ENCODE measurements at places on chromosomes 3 and 15. TPM values are rescaled to one million over a fixed set of nuclear protein-coding genes. Genes with fewer than 3 reads are reported as not detected.

DNA sequence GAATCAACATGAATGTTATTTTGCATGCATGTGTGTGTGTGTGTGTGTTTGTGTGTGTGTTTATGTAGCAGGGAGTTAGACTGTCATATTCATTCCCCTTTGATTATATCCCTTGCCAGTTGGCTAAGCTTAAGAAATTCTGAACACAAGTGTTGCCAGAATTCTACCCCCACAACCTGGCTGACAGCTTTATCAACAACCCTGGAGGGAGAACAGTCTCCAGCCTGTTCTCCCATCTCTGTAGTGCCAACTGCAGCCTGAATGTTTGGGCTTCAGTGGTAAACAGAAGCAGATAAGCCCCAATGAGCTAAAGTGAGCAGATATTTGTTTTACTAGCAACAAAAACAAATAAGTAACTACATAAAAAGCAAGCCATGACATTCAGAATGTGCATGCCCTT lies 162.6 kb upstream of the ABI3BP start:
- no peaks in the 10 kb centered on the region for H3K27me3 ChIP-seq
- DNase-seq = no peak
- no peak overlapping the region for H3K4me3 ChIP-seq
- H3K27ac ChIP-seq = no peak overlapping the region
- H3K36me3 ChIP-seq = no peaks in the 10 kb centered on the region

- H3K36me3 ChIP-seq = peaks cover 16% of the 10 kb centered on the region
- H3K27ac ChIP-seq = no peak overlapping the region
- H3K4me3 ChIP-seq = no peak overlapping the region
- no peaks in the 10 kb centered on the region for H3K4me1 ChIP-seq
These were observed 38.8 kb downstream of the ETV5 start for GRCh38 chr3:186070133-186070532.

GRCh38 chr15:42138411-42138810 lies 18.0 kb downstream of the PLA2G4F start:
- H3K4me1 ChIP-seq = no peaks in the 10 kb centered on the region
- DNase-seq = no peak
- no peaks in the 10 kb centered on the region for H3K27me3 ChIP-seq
- H3K36me3 ChIP-seq = no peaks in the 10 kb centered on the region
- H3K4me3 ChIP-seq = no peak overlapping the region
- H3K27ac ChIP-seq = no peak overlapping the region

GRCh38 chr3:156253150-156253549 lies 132.8 kb downstream of the KCNAB1 start:
- no peak overlapping the region for H3K4me3 ChIP-seq
- no peaks in the 10 kb centered on the region for H3K36me3 ChIP-seq
- DNase-seq = no peak
- H3K27me3 ChIP-seq = no peaks in the 10 kb centered on the region
- H3K27ac ChIP-seq = no peak overlapping the region

GRCh38 chr3:190281308-190282051 lies 40.8 kb downstream of the CLDN1 start:
- H3K4me1 ChIP-seq = no peaks in the 10 kb centered on the region
- no peaks in the 10 kb centered on the region for H3K36me3 ChIP-seq
- DNase-seq = no peak
- H3K27me3 ChIP-seq = no peaks in the 10 kb centered on the region

- DNase-seq = no peak
- no peaks in the 10 kb centered on the region for H3K27me3 ChIP-seq
- H3K36me3 ChIP-seq = no peaks in the 10 kb centered on the region
- H3K27ac ChIP-seq = no peak overlapping the region
- H3K4me3 ChIP-seq = no peak overlapping the region
These were observed 6.8 kb upstream of the LDHAL6B start for GRCh38 chr15:59199626-59200465.

IGSF10 gene
- total RNA-seq = 0.13 TPM
